ENCODE measurements at places on chromosomes 4 and X.

GRCh38 chr4:574346-575161 is 1.5 kb downstream of the TMEM271 start:
- DNase-seq, result no peak

DNA sequence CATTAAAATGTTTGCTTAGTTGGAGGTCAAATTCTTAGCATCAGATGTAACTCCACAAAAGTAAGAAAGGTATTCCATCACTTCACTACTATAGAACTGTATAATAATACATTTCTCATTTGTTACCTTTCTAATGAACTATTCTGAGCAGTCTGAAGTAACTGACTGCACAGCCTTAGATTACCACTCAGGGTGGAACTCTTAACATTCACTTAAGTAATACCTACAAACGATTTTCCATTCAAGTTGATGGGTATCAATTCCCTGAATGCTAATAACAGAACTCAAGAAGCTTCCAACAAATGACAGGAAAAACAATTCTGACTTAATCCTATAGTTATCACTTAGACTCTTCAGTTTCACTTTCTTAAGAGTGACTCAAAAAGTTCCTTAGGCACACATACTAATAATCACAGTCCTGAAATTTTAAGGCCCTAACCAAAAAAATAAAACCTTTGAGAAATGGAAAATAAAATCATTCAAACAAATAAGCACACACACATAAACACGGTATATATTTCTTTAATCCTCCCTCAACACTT is 20.9 kb downstream of the HNRNPD start:
- no peak for DNase-seq

- DNase-seq, result no peak
Observed at GRCh38 chr4:71713611-71714203, 70.2 kb downstream of the GC start.

GRCh38 chrX:2710041-2710840 is 19.1 kb downstream of the CD99 start:
- no peak for DNase-seq

GRCh38 chrX:37746218-37746941 is 33.5 kb upstream of the CYBB start:
- no peak for DNase-seq

DNA sequence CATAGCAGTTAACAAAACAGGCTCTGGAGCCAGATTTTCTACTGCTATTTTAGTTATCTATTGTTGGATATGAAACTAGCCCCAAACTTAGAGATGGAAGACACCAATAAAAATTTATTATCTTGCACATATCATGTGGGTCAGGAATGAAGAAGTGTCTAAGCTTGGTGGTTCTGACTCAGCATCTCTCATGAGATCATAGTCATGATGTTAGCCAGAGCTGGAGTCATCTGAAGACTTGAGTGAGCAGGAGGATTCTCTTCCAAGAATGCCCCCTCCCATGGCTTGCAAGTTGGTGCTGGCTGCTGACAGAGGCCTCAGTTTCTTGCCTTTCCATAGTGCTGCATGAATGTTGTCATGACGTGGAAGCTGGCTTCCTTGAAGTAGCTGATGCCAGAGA is 68.2 kb upstream of the TAPT1 start:
- DNase-seq, result no peak

DNA sequence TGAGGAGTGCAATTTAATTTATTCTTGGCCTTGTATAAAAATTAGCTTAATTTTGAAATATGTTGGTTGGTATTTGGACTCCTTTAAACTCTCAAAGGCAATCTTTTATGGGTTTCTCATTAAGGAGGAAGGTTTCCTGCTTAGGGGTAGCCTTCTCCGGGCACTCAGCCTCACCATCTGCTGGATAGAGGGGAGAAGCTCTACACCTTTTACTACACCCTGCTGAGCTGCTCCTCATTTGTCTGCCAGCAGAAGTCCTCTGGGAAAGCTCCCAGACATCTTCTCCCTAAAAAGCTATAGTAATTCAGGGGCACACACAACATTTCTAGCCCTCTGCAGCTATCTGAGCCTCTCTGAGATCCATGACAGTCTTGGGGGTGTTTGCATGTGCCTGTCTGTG is 179.1 kb downstream of the SOWAHB start:
- DNase-seq, result no peak

GRCh38 chr4:128277856-128278255 is 9.8 kb downstream of the PGRMC2 start:
- no peak for DNase-seq

DNA sequence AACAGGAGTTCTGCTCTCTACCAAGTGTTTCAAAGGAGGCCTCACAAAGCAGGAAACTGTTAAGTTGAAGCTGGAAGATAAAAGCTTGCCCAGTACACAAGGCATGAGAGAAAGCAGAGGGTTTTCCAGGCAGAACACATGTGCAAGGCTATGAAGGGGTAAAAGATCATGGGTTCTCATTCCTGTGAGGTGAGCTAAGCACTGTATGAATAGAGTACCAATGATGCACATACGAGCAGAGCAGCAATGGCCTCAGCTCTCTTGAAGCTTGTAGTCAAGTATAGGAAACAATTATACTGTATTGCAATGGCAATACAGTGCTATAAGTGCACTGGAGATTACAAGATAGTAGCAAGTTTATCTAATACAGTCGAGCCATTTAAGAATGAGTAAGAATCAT is 18.0 kb downstream of the TTC29 start:
- DNase-seq, result no peak

DNA sequence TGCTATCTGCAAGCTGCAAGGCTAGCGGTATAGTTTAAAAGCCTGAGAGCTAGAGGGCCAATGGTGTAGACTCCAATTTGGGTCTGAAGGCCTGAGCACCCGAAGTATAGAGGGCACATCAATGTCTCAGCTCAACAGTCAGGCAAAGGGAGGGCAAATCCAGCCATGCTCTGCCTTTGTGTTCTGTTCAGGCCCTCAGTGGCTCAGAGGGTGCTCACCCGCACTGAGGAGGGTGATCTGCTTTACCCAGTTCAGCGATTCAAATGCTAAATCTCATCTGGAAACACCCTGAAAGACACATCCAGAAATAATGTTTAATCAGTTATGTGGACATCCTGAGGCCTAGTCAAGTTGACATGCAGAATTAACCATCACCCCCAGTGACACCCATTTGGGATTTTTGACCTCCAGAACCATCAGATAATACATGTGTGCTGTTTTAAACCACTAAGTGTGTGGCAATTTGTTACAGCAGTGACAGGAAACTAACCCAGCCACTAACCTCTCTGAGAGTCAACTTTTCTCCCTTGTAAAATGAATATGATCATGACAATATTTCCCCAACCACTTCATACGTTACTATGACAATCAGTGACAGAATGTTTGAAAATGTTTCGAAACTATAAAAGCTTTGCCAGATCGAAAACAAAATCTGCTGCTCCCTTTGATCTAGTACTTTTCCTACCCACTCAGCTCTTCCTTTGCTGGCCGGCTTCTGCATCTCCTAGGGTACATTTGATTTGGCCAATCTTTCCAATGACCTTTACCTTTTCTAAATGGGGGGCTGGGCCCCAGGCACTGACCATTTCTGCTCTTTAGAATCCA is 8.4 kb upstream of the TBL1X start:
- no peak for DNase-seq

- DNase-seq, result no peak
Observed at GRCh38 chr4:141432000-141432712, 204.2 kb upstream of the IL15 start.

GRCh38 chrX:136491832-136492231 is 4.1 kb downstream of the BRS3 start:
- DNase-seq, result no peak

- DNase-seq, result no peak
Observed at GRCh38 chr4:140673729-140674128, 82.5 kb downstream of the TBC1D9 start.

GRCh38 chrX:41457613-41458192 is 10.6 kb downstream of the NYX start:
- DNase-seq, result no peak

GRCh38 chrX:13483773-13484172 is 85.6 kb upstream of the EGFL6 start:
- DNase-seq, result no peak

DNA sequence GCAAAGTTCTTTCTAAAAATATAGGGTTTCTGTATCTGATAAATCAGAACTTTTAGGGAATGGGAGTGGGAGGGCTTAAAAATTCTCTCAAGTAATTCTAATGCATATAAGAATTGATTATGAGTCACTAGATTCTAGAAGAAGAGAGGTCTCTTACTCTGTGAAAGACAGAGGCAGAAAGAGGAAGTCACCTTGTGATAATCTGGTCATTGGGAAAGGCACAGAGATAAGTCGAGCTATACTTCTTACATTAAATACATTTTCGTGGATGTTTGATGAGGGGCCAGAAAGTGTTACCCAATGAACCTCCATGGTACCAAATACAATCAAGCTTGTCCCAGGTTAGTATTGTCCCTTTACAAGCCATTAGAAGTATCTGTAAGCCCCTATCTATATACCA is 134.4 kb downstream of the MAD2L1 start:
- DNase-seq, result no peak

- no peak for DNase-seq
Observed at GRCh38 chr4:73912191-73912590, 43.0 kb downstream of the CXCL1 start.

DNA sequence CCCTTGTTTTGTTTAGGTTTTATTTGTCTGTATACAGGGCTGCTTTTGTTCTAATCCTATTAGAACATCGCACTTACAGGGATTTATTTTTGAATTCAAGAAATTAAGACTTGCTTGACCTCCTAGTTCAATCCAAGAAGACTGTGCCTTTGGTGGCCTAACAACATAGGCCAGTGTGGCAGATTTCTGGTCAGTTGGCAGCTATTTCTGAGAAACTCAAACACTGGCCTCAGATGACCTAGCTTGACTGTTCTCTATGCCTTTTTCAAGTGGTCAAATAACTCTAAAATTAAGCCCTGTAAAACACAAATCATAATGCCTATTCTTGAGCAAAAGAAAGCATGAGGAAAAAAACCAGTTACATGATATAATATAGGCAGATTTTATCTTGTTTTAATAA is 89.3 kb upstream of the GPR34 start:
- DNase-seq, result no peak

DNA sequence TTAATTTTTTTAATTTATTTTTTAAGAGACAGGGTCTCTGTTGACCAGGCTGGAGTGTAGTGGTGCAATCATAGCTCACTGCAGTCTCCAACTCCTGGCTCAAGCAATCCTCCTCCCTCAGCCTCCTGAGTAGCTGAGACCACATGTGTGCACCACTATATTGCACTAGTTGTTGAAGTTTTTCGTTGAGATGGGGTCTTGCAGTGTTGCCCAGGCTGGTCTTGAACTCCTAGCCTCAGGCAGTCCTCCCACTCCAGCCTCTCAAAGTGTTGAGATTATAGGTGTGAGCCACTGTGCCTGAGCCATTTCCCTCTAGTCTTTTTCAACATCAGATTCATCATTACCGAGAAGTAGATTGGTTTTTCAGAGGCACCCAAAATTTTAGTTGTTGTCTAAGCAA is 165.7 kb downstream of the DCLK2 start:
- no peak for DNase-seq

- no peak for DNase-seq
Observed at GRCh38 chr4:56512166-56512565, 6.6 kb downstream of the ARL9 start.

GRCh38 chrX:103687696-103688201 is 1.2 kb upstream of the MORF4L2 start:
- peak; percentile 6 for DNase-seq

GRCh38 chrX:3407781-3408180 is 61.3 kb upstream of the MXRA5 start:
- DNase-seq, result no peak

GRCh38 chr4:48725414-48725813 is 54.7 kb downstream of the FRYL start:
- no peak for DNase-seq

DNA sequence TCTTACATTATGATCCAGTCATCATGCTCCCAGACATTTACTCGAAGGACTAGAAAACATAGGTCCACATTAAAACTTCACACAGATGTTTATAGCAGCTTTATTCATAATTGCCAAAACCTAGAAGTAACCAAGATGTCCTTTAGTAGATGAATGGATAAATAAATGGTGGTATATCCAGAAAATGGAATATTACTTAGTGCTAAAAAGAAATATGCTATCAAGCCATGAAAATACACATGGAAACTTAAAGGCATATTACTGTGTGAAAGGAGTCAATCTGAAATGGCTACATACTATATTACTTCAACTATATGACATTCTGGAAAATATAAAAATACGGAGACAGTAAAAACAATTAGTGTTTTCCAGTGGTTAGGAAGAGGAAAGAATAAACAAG is 1039.1 kb upstream of the INTU start:
- DNase-seq, result no peak

GRCh38 chr4:121791481-121791880 is 9.6 kb upstream of the EXOSC9 start:
- DNase-seq, result no peak

DNA sequence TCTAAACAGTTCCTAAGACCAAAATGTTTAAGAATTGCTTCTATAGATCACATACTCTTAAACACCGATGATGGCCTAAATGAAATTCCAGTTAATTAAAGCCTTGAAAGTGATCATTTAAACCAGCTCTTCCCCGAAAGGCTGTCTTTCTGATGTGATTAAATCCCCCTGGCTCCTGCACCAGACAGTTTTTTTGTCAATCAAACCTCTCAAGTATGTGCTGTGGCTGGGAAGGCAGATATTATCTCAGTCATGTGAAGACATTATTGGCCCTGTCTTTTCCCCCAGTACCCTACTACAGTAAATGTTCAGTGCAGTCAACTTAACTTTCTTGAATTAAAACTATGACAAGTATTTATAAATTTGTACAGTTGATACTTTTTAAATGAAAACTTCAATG is 121.0 kb upstream of the MYOZ2 start:
- no peak for DNase-seq

GRCh38 chr4:44738615-44739014 is 12.3 kb upstream of the GNPDA2 start:
- no peak for DNase-seq

GRCh38 chr4:177116161-177116560 is 193.5 kb upstream of the NEIL3 start:
- DNase-seq, result no peak

- no peak for DNase-seq
Observed at GRCh38 chrX:111270339-111270738, at the start of gene CAPN6. CAPN6 (minus strand) TSS chrX:111270483; CDS start chrX:111263936, 6,547 bp downstream.

GRCh38 chr4:83753260-83753659 is 217.4 kb downstream of the GPAT3 start:
- DNase-seq, result no peak

DNA sequence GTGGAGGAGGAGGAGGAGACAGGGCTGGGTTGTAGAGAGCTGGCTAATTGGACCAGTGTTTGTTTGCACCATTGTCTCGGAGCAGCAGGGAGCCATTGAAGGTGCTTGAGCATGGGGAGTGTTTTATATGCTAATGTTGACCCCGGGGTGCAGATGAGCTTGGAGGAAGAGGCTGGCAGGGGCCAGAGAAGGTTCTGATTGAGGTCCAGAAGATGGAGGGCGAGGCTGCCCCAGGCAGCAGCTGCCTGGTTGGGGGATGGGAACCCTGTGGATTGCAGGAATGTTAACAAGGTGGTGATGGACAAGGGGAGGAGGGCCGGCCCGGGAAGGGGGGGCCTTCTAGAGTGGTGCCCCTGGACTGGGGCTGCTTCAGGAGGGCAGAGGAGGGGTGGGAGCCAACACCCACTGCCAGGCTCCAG is 18.0 kb downstream of the DOK7 start:
- no peak for DNase-seq
